ENCODE measurements at places on chromosomes 3 and 15.

- no peak for DNase-seq
These were observed 708.9 kb downstream of the NTRK3 start for GRCh38 chr15:87547470-87548181.

DNA sequence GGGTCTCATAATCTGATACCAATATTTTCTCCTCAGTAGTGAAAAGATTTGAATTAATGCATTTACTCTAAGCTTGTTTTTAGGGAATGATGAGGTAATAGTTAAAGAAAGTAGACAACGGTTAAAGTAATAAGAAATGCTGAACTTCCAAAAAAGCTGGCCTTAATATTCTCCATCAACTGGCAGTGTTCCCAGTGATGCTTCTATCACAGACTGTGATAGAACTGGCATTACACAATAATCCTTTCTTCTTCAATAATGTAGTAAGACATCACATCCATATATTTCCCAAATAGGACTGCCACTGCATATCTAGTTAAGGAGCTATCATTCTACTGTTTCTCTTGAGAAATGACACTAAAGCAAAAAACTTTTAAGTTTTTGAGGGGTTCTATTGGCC is 188.7 kb downstream of the IL5RA start:
- DNase-seq: no peak

DNA sequence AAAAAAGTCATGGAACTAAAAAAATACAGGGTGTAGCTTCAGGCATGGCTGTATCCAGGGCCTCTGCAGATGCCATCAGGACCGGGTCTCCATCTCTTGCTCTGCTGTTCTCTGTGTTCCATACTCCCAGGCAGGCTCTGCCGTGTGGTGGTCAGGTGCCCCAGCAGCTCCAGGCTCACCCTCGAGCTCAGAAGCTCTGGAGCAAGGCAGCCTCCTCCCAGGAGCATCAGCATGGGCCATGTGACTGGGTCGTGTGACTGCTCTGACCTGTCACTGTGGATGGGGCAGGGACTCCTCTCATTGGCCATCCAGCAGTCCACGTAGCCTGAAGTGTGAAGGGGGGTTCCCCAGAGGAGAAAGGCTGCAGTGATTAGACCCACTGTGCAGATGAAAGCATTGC is 8.5 kb downstream of the FBLN2 start:
- DNase-seq: no peak

- DNase-seq: no peak
These were observed 8.4 kb downstream of the GOLM2 start for GRCh38 chr15:44296625-44297524.

DNA sequence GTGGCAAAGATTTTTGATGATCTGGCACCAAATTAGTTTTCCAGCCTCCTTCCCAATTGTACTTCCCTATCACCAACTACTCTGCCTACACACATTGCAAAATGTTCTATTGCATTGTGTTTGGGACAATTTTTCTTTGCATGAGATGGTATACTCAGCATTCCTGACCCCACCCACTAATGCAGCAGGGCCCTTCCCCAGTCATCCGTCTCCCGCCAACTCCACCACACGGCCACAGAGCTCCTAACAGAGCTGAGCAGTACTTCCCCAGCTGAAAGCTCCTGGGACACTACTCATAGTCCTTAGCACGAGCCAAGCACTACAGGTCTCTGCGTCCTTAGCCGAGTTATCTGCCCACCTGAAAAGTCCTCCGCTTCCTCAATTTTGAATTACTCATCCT is 34.2 kb downstream of the TXNRD3 start:
- no peak for DNase-seq

DNA sequence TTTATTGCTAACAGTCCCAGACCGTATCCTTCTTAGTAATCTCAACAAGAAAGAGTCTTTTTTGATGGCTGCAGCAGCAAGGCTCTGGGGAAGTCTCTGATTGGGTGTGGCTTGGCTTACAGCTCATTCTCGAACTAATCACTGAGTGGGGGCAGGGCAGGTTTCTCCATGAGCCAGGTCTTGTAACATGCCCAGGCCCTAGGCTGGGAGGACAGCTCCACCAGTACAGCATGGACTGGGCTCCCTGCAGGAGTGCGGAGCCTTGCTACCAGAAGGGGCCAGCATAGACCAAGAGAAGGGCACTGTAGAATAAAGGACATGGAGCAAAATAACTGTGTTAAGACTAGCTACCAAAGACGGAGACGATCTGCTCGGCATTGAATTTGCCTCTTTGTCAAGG is 7.2 kb downstream of the CD276 start:
- DNase-seq: no peak

DNA sequence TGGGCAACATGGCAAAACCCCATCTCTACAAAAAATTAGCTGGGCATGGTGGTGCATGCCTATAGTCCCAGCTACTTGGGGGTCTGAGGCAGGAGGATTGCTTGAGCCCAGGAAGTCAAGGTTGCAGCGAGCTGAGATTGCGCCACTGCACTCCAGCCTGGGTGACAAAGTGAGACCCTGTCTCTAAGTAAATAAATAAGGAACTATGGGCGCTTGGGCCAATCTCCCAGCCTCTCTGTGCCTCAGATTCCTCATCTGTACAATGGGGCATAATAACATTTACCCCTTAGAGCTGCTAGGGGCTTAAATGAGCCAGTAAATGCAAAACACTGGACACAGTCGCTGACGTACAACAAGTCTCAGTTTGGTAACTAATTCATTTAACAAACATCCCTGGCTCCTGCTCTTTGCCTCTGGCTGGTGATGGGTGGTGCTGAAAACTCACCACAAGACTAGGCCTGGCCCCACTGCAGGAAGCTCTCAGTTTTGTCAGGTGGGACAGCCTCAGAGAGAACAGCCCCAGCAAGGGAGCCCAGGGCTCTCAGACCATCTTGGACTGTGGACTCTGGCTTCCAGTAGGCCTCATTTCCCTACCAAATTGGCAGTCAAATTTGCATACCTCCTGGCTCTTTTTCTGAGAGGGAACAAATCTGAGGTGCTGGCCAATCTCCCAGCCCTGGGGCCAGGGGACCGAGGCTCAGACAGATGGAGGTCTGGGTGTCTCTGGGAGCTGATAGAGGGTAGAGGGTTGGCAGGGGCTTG is 6.4 kb upstream of the TBC1D2B start:
- no peak for DNase-seq

DNA sequence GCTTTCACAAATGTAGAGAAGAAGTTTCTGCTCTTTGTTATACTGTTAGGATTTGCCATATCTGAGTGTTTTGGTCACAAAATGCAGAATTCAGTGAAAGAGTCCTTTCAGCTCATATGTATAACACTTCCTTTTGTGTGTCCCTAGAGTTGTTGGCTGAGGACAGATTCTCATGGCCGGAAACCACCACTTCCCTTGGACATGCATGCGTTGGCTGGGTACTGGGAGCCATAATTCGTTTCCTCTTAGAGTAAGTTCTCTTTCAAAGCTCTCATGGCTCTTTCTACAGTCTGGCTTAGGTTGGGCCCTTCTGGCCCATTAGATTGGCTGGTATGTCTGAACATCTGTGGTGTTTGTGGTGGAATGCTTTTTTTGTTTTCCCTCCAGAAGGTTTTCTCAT is 298.5 kb downstream of the DIPK2A start:
- DNase-seq: no peak

DNA sequence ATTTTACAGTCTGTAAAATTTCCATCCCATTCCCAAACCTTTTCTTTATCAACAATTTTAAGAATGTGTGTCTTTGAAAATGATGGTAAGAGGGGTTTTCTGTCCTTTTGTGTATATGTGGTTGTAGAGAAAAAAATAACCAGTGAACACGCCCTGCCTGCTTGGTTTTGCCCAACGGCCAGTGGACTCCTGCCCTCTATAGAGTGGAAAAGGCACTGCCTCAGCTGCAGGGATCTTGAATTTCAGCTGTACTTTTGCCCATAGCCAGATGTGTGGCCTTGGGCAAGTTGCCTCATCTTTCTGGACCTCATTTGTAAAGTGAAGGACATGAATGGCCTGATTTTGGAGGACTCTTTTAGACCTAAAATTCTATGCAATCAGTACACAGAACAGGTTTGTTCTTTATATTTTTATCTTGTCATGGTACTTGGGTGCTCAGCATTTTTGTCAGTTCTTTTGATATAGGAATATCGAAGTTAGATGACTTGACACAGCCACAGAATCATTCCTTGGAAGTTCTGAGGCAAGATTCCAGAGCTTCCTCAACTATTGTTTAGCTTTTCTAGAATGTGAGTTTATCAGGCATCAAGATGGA is 81.0 kb downstream of the CLDN11 start:
- peak; percentile 82 for DNase-seq

GRCh38 chr3:49788056-49788455 is 1.7 kb upstream of the IP6K1 start:
- no peak for DNase-seq

- no peak for DNase-seq
These were observed 96.5 kb downstream of the ARHGEF26 start for GRCh38 chr3:154217671-154218070.

DNA sequence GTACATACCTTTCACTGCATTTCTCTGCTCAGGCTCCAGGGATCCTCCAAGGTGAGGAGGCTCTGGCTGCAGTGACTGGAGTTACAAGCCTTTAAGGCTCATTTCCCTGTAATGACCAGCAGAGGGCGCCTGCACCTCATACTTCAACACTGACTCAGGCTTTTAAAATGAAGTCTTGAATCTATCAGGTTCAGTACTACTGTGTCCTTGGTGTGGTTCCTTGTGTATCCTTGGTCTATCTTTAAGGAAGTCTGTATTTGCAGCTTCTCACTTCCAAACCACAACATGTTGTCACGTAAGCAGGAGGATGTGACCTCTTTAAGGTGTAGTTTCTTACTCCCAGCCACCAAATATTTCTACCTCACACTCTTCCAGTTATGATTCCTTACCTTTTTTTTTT is 122.5 kb upstream of the ZBED2 start:
- peak; percentile 74 for DNase-seq

DNA sequence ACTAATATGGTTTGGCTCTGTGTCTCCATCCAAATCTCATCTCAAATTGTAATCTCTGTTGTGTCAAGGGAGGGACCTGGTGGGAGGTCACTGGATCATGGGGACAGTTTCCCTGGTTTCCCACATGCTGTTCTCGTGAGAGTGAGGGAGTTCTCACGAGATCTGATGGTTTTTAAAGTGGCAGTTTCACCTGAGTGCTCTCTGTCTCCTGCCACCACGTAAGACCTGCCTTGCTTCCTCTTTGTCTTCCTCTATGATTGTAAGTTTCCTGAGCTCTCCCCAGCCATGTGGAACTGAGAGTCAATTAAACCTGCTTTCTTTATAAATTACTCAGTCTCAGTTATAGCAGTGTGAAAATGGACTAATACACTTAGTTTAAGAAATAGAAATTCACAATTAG is 228.9 kb downstream of the CD47 start:
- DNase-seq: no peak

DNA sequence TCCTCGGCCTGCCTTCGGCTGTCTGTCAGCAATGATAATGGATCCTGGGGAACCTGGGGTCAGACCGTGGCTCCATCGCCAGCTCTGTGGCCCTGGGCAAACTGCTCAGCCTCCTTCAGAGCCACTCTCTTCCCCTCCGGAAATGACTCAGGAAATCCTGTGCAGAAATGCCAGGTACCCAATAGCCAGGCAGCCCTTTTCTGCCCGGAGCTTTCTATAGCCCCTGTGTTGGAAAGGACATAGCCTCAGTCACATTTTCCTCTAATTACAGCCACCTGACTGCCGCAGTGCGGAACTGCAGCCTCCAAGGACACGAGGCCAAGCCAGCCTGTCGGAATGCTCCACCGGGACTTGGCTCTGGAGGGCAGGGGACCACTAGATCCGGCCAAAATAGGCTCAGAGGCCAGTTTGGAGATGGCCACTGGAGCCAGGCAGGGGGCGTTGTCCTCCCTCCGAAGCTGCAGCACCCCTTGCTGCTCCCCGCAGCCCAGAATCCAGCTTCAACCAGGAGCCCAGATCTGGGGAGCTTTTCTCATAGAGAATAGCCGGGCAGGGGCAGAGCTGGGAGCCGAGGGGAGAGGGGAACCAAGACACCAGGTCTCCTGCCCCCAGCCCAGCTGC is 11.6 kb upstream of the ZXDC start:
- DNase-seq: no peak

DNA sequence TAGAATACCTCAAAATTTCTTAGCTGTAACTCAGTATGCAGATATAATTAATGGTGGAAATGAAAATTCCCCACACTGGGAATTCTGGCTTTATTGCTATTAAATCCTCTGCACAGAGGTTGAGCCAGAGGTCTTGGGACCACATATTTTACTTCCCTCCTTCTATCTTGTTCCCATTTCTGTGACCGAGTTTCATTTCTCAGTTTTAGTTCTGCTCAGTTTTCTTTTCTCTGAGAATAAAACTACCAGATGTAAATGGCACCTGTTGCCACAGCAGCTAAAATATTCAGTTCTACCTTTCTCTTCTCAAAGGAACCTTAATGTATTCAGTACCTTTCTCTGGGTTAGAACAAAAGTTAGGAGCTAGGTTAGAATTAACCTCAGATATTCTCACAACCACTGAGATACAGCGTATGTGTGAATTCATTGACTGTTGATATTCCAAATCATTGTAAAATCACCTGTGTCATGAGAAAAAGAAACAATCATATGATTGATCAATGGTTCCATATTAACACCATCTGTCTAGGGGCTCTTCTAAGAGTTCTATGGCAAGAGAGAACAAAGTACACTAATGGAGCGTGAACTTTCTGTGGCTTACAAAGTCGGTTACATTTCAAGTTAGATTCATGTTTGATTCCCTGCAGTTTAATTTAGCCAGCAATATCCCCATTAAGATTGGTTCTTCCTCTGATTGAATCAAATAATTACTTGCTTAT is 374.1 kb downstream of the EFHB start:
- no peak for DNase-seq

- peak; percentile 30 for DNase-seq
These were observed 37.6 kb downstream of the VIPR1 start for GRCh38 chr3:42539871-42540714.

GRCh38 chr3:108474581-108474980 is 35.8 kb downstream of the MYH15 start:
- no peak for DNase-seq

DNA sequence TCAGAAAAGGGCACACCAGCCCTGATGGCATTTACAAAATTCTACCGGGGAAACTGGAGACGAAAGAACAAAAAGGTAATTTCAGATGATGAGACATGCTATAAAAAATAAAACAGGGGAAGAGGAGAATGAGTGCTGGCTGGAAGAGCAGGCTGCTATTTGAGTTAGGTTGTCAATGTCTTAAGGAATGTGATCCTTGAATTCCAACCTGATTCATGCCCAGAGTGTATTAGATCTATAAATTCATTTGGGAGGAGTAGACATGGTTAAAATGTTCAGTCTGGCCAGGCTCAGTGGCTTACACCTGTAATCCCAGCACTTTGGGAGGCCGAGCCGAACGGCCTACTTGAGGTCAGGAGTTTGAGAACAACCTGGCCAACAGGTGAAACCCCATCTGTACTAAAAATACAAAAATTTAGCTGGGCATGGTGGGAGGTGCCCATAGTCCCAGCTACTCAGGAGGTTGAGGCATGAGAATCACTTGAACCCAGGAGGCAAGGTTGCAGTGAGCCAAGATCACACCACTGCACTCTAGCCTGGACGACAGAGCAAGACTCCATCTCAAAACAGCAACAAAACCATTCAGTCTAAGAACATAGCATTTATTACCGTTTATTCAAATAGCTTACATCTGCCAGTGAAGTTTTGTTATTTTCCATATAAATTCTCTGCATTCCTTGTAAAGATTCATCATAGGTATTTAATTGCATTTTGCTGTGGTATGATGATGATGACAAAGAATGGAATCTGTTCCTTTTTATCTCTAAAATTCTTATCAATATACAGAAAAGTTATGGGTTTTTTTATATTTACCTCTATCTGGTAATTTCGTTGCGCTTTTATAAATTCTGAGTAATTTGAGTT is 126.7 kb upstream of the NR2E3 start:
- no peak for DNase-seq

GRCh38 chr3:56702490-56703315 is 19.6 kb upstream of the TASOR start:
- DNase-seq: no peak

- no peak for DNase-seq
These were observed 46.3 kb upstream of the ACKR4 start for GRCh38 chr3:132550579-132551305.

All from ovary (tissue), 10 donors.